ENCODE measurements at places on chromosomes 7 and 10.

- DNase-seq, result no peak
These were observed 93.8 kb downstream of the C1GALT1 start for GRCh38 chr7:7276161-7276560.

DNA sequence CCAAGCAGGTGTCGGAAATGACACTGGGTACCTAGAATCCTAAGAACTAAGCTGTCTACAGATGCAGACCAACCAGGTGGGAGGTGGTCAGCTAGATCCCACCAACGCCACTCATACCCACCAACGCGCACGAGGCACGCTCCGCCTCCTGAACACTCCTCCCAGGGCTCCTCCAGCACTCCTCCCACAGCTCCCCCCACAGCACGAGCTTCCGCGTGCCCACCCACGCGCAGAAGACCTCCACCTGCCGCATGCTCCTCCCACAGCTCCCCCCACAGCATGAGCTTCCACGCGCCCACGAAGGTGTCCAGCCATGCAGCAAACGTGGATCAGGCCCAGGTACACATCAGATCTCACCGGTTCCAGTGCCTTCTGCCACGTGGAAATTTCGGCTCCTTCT is 196.0 kb downstream of the MAD1L1 start:
- no peak for DNase-seq

- DNase-seq, result no peak
These were observed 110.3 kb upstream of the RSU1 start for GRCh38 chr10:16927546-16927945.

DNA sequence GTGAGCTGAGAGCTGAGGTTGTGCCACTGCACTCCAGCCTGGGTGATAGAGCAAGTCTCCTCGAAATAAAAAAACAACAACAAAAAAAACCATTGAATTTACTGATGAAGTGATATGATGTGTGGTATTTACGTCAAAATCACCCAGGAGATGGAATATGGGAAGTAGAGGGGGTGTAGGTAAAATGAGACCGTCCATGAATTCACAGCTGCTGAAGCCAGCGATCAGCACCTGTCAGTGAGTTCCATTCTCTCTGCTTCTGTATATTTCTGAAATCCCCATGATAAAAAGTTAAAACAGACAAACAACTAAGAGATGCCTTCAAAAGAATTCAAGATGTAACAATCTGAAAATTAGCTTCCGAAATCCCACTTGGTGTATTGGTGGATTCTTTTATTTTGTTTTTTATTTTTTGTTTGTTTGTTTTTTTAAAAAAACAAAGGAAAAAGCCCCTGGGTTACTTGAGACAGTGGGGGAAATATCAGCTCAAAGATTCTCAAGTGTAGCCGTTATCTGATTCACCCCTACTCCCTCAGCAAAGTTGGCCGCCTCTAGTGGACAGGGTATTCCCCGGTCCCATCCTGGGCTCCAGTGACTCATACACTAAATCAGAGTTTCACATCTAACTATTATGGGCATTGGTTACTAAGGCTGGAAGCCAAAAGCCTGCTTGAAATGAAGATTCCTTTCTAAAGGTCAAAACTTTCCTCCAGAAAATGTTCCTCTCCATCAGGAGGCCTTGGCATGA is 76.4 kb downstream of the MAP3K8 start:
- peak; percentile 17 for DNase-seq

- DNase-seq, result no peak
These were observed 85.1 kb downstream of the WASHC2A start for GRCh38 chr10:50152792-50153272.

DNA sequence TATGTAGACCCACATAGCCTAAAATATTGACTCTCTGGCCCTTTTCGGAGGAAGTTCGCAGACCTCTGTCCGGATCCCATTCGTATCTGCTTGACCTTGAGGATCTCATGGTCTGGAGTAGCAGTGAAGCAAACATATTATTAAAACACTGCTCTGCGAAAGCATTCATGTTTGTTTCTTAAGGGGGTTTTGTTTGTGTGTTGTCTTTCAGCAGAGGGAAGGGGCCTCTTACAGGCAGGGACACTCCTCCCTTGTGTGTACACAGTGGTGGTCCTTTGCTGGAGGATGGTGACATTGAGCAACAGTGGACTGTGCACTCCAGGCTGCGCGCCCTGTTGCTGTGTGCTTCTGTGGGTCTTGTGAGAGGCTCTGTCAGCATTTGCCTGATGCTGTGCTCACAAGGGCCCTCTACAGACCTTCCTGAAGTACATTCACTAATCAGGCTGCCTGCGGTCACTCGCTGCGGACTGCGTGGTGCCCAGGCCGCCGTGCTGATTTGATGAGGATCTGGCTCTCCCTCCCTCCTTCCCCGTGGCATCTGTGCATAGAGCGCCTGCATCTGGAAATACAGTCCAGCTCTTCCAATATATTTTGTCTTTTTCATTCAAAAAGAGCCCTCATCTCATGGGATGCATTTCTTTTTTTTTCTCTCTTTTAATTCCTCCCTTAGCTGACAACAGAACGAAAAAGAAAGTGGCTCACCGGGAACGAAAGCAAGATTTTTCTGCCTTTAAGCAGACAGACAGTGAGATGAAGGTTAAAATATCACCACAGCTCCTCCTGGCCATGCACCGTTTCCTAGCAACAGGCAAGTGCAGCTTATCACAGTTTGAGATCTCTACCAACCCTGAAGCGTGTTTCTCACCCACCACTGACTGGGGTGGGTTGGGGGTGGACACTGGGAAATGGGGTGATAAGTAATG is 135.8 kb downstream of the CNNM2 start:
- DNase-seq, result peak; percentile 59

DNA sequence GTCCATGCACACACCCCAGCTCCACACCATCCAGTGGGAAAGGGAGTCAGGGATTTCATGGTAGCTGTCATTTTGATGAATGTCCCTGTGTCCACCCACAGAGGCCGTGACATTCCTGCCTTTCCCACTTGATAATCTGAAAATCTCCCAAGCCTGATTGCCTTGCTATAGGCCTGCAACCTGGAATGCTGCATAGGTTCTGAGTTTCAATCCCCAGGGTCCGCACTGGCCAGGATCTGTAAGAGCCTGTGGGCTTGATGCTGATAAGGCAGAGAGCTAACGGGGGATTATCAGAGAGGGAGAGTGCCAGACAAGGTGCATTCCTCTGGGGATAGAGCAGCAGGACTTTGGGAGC is 57.5 kb downstream of the RBM20 start:
- DNase-seq, result no peak

DNA sequence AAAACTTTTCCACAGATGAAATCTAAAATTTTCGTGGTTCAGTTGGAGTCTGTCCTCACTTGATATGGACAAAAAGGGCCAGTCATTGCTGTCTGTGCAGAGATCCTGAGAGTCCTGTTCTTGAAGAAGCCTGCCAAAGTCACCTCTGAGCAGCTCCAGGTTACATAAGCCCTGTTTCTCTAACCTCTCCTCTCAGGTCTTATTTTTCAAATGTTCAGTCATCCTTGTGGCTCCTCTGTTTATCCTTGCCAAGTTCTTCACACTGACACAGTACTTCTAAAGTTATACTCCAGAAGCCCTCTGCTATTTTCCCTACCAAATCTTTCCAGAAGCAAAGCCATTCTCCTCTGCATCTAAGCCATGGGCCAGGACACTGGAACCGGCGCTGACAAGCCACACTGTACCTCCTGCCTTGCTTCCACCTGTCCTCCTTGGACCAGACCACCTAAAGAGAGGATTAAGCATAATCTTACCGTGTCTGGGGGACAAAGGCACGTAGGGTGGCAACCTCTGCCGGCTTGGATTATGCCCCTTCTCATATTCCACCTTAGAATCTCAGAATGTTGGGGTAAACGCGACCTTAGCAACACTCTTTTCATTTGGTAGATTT is 161.6 kb downstream of the JAZF1 start:
- DNase-seq, result no peak

DNA sequence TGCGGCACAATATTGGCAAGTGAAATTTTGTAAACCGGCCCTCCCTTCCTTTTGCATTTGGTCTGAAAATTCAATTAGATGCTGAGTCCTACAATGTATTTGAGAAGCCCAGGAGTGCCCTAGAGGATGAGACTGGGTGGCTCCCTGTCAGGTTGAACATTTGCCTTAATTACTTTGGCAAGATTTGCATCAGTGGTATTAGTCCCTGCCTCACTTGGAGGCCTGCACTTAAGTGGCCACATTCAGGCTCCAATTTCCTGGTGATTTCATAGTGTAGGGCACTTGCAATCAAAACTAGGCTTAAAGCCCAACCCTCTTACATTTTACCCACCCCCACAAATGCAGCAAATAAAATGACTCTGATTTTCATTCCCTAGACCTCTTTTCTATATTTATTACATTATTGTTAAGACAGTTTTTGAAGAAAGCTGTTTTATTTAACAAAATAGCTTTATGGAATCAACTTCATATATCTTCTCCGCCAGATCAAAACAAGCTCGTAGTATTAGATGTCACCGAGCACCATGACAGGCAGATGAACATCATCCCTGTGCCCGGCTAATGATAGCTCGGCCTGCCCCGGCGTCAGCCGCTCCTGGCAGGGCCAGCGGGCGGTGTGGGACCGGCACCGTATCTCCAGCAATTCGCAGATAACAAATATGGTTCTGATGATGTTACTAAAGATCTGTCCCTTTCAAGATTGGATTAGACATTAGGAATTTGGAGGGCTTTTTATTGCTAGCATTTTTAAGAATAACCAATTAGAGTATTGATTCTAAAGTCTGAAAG is 73.6 kb downstream of the EGFR start:
- DNase-seq, result no peak

- DNase-seq, result no peak
These were observed 100.6 kb downstream of the ZNF438 start for GRCh38 chr10:30931094-30931493.

DNA sequence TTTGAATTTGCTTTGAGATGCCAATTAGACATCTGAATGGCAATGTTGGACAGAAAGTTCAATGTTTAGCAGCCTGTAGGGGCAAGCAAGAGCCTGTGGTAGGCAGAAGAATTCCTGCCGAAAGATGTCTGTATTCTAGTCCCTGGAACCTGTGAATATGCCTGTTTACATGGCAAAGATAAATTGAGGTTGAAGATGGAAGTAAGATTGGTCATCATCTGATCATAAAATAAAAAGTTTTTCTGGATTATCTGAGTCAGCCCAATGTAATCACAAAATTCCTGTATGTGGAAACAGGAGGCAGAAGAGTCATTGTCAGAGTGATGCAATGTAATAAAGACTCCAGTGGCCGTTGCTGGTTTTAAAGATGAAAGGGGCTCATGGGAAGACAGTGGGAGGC is 430.5 kb downstream of the MDFIC start:
- DNase-seq, result peak; percentile 12

DNA sequence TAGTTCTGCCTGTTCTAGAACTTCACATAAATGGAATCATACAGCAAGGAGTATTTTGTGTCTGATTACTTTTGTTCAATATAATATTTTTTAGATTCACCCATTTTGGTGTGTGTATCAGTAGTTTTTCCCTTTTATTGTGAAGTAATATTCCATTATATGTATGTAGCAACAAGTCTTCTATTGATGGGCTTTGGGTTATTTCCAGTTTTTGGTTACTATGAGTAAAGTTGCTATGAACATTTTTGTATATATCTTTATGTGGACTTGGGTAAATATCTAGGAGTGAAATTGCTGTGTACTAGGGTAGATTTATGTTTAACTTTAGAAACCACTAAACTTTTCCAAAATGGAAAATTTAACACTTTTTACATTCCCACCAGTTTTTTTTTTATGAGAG is 35.7 kb downstream of the ADK start:
- DNase-seq, result no peak

- no peak for DNase-seq
These were observed 105.5 kb upstream of the TBX20 start for GRCh38 chr7:35359423-35359822.

GRCh38 chr10:62022830-62023229 is 121.3 kb downstream of the ARID5B start:
- no peak for DNase-seq

DNA sequence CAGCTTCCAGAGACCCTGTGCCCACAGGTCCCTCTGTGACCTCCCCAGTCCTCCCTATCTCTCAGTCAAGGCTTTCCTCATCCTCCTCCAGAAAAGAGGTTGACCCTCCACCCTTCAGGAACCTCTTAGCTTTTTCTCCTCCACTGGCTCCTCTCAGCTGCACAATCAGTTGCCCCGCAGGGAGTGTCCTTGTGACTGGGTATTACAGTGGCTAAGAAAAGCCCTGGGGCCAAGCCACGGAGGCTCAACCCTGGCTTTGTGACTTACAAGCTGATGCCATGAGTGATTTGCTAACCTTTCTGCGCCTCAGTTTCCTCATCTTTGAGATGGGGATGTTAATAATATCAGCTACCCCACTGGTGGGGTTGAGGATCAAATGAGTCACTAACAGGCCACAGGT is 66.4 kb upstream of the ZMIZ1 start:
- no peak for DNase-seq

Data from NCI-H460 (cell line).